ENCODE measurements at places on chromosomes 6 and 20.

GRCh38 chr20:673603-674001 is 2.0 kb downstream of the SCRT2 start:
- H3K4me3 ChIP-seq: no peak overlapping the region
- H3K4me1 ChIP-seq: no peaks in the 10 kb centered on the region
- H3K27ac ChIP-seq: no peak overlapping the region
- no peaks in the 10 kb centered on the region for H3K36me3 ChIP-seq
- no peak for DNase-seq

- H3K4me1 ChIP-seq: no peaks in the 10 kb centered on the region
- no peaks in the 10 kb centered on the region for H3K27me3 ChIP-seq
- no peak overlapping the region for H3K27ac ChIP-seq
- no peak overlapping the region for H3K4me3 ChIP-seq
- no peaks in the 10 kb centered on the region for H3K36me3 ChIP-seq
These were observed 306.0 kb upstream of the THEMIS start for GRCh38 chr6:128206610-128207426.

- no peak for DNase-seq
- H3K27ac ChIP-seq: no peak overlapping the region
- no peaks in the 10 kb centered on the region for H3K4me1 ChIP-seq
These were observed 125.1 kb upstream of the RREB1 start for GRCh38 chr6:6982663-6983062.

DNA sequence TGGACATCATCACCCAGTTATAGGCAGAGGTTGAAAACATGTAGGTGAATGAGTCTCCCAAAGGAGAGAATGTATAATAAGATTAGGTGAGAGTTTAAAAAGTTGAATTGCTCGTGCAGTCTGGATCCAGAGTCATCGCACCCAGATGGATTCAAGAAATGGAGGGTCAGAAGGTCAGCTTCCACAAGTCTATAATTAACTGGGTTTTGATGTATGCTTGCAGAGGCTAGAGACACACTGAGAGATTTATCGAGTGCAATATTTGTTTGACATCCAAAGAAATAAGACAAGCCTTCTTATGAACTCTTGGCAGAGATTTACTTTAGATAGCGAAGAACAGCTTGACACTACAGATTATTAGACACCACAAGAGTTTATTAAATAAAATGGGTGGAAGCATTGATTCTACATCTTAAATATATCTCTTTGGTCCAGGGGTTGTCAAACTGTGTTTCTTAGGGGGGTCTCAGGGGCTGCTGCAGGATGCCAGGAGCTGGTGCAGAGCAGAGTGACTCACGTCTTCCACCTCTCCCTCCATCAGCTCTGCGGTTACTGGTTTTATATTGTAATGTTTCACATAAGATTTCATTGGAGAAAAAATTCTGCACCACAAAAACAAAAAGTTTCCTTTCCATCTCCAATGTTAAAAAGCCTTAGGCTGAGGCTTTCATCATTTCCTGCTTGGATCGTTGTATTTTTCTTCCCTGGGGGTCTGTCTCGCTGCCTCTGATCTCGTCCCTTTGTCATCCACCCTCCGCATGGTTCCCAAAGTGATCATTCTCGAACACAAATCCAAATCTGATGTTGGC is 176.2 kb upstream of the AHI1 start:
- no peak overlapping the region for H3K27ac ChIP-seq
- H3K36me3 ChIP-seq: no peaks in the 10 kb centered on the region
- no peak overlapping the region for H3K4me3 ChIP-seq
- no peaks in the 10 kb centered on the region for H3K4me1 ChIP-seq

DNA sequence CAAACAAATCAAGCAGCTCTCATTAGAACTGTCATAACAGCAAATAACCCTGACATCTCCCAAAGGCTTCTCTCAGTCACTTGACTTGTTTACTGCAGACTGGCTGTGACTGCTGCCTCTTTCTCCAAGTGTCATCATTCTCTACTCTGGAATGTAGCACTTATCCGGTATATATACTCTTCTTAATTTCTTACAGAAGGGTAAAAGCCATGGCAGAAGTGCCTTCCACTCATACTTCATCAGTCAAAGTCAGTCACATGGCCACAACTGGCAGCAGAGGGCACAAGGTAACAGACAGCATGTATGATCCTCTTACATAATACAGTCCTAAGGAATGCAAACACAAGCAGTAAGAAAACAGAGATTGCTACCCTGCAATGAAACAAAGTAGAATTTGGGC is 9.3 kb downstream of the NAPB start:
- H3K4me1 ChIP-seq: no peaks in the 10 kb centered on the region
- no peaks in the 10 kb centered on the region for H3K27me3 ChIP-seq
- H3K36me3 ChIP-seq: no peaks in the 10 kb centered on the region
- no peak overlapping the region for H3K4me3 ChIP-seq
- no peak overlapping the region for H3K27ac ChIP-seq

DNA sequence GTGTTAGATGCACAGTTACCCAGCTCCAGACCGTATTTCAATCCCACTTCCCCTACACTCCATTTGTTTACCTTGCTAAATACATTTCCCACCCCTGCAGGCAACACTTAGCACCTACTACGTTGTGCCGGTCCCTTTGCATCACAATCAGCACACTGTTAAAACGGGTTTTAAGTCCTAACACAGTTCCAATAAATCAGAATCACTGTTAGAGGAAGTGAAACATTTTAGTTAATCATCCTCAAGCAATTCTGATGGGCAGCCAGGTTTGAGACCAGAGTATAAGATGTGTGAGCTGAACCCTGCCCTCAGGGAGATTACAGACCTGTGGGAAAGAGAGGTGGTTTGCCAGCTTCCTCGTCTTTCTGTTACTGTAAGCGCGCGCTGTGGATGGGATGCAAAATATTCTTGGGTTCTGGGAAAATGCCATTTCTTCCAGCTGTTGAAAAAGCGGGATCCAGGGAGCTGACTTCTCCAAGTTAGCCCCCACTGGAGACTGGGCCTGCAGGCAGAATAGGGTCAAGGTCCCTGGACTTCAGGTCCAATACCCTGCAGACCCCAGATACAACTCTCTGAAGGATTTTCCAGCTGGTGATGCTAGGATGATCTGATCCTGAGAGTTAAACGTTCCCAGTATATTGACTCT is 3.1 kb downstream of the ZCCHC3 start:
- H3K27me3 ChIP-seq: no peaks in the 10 kb centered on the region
- DNase-seq: no peak
- H3K4me3 ChIP-seq: no peak overlapping the region
- H3K4me1 ChIP-seq: peaks cover 37% of the 10 kb centered on the region
- H3K27ac ChIP-seq: no peak overlapping the region

- H3K36me3 ChIP-seq: no peaks in the 10 kb centered on the region
- peaks cover 23% of the 10 kb centered on the region for H3K27me3 ChIP-seq
- H3K27ac ChIP-seq: no peak overlapping the region
- no peak for DNase-seq
These were observed 5.1 kb upstream of the BPI start for GRCh38 chr20:38298768-38299288.

DNA sequence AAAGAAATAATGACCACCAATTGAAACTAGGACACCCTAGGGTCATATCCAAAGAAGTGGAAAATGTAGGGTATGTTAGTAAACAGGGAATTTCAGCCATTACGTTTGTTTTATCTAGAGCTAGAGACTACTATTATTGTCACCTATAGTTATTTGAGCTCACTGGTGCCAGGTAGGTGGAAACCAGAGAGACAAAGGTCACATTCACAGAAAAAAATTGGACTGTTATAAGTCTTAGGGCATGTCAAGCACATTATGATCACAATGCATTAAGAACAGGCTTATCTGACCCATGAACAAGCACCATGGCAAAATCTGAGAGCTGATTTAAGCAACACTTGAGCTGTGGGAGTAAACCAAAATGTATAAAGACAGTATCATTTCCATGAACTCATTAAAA is 530.1 kb upstream of the CITED2 start:
- H3K4me1 ChIP-seq: no peaks in the 10 kb centered on the region
- no peak for DNase-seq
- H3K27me3 ChIP-seq: no peaks in the 10 kb centered on the region
- H3K36me3 ChIP-seq: no peaks in the 10 kb centered on the region

GRCh38 chr20:59403261-59403961 is 103.0 kb downstream of the EDN3 start:
- peaks cover 43% of the 10 kb centered on the region for H3K27me3 ChIP-seq
- H3K4me1 ChIP-seq: no peaks in the 10 kb centered on the region
- no peak overlapping the region for H3K4me3 ChIP-seq

DNA sequence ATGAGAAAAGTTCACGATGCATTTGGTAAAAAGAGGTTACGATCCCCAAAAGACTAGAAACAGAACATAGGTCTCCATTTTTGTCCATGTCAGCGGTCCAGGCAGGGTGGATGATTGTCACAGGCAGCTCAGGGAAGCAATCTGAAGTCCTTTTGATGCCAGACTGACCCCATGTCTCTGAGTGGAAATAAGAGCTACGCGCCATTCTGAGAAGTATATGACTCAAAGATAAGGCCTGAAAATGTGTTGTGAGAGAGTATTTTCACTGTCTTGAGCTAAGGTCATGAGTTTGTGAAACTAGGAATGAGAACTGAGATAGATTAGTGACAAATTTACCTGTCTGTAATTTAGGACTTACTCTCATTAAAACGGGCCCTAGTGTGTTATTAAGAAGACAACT is 69.5 kb downstream of the LYRM4 start:
- no peak overlapping the region for H3K4me3 ChIP-seq
- H3K27ac ChIP-seq: no peak overlapping the region
- no peaks in the 10 kb centered on the region for H3K36me3 ChIP-seq
- H3K27me3 ChIP-seq: no peaks in the 10 kb centered on the region
- DNase-seq: no peak

DNA sequence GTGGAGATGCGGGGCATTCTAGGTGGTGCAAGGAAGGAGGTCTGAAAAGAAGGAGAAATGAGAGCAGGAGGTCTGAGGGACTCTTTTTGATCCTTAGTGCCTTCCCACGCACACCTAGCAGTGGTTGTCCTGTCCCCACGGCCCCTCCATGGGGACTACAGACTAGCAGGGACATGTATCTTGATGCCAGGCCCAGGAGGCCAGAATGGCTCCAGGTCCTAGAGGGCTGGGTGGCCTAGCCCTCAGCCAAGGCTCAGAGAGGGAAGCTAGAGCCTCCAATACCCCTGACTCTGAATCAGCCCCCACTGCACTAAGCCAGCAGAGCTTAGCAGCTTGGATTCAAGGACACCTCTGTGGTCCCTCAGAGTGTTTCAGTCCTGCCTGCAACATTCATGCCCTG is 16.7 kb upstream of the BLCAP start:
- no peaks in the 10 kb centered on the region for H3K36me3 ChIP-seq
- no peak overlapping the region for H3K4me3 ChIP-seq
- H3K27me3 ChIP-seq: peaks cover 15% of the 10 kb centered on the region
- no peak overlapping the region for H3K27ac ChIP-seq
- no peak for DNase-seq

GRCh38 chr6:11270030-11271027 is 37.9 kb upstream of the NEDD9 start:
- no peak for DNase-seq
- no peaks in the 10 kb centered on the region for H3K36me3 ChIP-seq
- no peaks in the 10 kb centered on the region for H3K27me3 ChIP-seq
- H3K27ac ChIP-seq: no peak overlapping the region

DNA sequence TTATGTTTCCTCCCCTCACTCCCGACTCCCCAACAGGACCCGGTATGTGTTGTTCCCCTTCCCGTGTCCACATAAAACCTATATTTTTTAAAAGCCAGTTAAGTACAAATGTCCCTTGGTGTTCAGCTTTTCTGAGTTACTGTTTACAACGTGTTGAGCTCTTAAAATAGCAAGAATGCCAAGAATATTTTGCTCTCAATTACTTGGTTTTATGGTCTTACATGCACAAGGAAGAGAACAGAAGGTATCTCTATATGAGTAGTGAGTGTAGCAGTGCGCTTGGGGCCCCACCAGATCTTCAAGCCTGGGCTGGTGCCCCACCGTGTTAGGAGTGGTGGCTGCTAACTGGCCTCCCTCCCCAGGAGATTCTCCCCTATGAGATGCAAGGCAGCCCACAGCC is 75.3 kb downstream of the RIN2 start:
- no peaks in the 10 kb centered on the region for H3K36me3 ChIP-seq
- DNase-seq: no peak
- H3K27ac ChIP-seq: no peak overlapping the region
- no peak overlapping the region for H3K4me3 ChIP-seq
- peaks cover 9% of the 10 kb centered on the region for H3K27me3 ChIP-seq

DNA sequence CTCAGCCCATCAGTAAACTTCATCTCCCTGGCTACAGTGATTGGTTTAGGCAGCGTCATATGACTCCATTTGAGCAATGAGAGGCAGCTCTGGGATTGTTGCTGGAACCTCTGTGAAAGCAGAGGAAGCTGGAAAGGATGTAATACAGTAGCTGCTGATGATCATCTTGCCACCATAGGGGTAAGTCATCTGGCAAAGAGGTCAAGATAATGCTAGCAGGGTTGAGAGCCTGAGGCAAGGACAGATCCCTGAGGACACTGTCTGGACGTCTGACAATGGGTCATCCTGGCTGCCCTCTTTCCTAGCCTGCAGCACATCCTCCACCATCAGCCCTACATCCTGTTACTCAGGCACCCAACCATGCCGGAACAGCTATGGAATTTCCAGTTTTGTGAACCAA is 25.5 kb upstream of the FKBP1A start:
- H3K36me3 ChIP-seq: no peaks in the 10 kb centered on the region
- no peak for DNase-seq
- H3K27ac ChIP-seq: no peak overlapping the region
- no peak overlapping the region for H3K4me3 ChIP-seq

- no peak for DNase-seq
- peaks cover 18% of the 10 kb centered on the region for H3K4me1 ChIP-seq
- no peaks in the 10 kb centered on the region for H3K27me3 ChIP-seq
- H3K4me3 ChIP-seq: no peak overlapping the region
- no peak overlapping the region for H3K27ac ChIP-seq
These were observed 28.5 kb downstream of the REPS1 start for GRCh38 chr6:138959521-138959920.

DNA sequence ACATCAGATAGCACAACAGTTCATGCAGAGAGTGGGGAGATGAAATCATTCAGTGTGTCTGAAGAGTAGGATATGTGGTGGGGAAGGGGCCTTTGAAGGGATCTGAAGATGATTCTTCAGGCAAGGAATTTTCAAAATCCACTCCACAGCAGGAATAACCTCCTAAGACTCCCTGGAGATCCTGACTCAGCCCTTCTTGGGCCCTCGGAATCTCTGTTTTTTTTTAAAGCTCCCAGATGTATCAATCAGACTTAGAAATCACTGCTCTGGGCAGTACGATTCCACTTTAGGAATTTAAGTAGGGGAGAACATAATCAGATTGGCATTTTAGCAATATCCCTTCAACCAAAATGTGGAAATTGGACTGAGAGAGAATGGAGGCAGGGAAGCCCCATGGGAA is 55.5 kb downstream of the RIOK1 start:
- H3K27me3 ChIP-seq: no peaks in the 10 kb centered on the region
- H3K4me1 ChIP-seq: no peaks in the 10 kb centered on the region
- DNase-seq: no peak
- no peaks in the 10 kb centered on the region for H3K36me3 ChIP-seq
- H3K27ac ChIP-seq: no peak overlapping the region
- no peak overlapping the region for H3K4me3 ChIP-seq

- no peaks in the 10 kb centered on the region for H3K4me1 ChIP-seq
- DNase-seq: no peak
- H3K36me3 ChIP-seq: no peaks in the 10 kb centered on the region
- H3K27ac ChIP-seq: no peak overlapping the region
- H3K4me3 ChIP-seq: no peak overlapping the region
These were observed 54.1 kb downstream of the VEGFA start for GRCh38 chr6:43823879-43824702.

GRCh38 chr6:14287707-14288106 is 170.1 kb downstream of the CD83 start:
- no peak overlapping the region for H3K4me3 ChIP-seq
- no peaks in the 10 kb centered on the region for H3K27me3 ChIP-seq
- no peaks in the 10 kb centered on the region for H3K36me3 ChIP-seq
- no peak overlapping the region for H3K27ac ChIP-seq
- DNase-seq: no peak

Measured in DND-41 (cell line).